ENCODE measurements at places on chromosomes 7 and 10. TPM values are rescaled to one million over a fixed set of nuclear protein-coding genes. Genes with fewer than 3 reads are reported as not detected.

The TRIM73 gene
- 19.1 TPM for total RNA-seq

The INSYN2A gene
- not detected for total RNA-seq

GRCh38 chr10:83991986-83992753, 147.1 kb upstream of the GHITM start:
- no peaks in the 10 kb centered on the region for H3K27me3 ChIP-seq
- DNase-seq, result no peak
- no peaks in the 10 kb centered on the region for H3K36me3 ChIP-seq

DNA sequence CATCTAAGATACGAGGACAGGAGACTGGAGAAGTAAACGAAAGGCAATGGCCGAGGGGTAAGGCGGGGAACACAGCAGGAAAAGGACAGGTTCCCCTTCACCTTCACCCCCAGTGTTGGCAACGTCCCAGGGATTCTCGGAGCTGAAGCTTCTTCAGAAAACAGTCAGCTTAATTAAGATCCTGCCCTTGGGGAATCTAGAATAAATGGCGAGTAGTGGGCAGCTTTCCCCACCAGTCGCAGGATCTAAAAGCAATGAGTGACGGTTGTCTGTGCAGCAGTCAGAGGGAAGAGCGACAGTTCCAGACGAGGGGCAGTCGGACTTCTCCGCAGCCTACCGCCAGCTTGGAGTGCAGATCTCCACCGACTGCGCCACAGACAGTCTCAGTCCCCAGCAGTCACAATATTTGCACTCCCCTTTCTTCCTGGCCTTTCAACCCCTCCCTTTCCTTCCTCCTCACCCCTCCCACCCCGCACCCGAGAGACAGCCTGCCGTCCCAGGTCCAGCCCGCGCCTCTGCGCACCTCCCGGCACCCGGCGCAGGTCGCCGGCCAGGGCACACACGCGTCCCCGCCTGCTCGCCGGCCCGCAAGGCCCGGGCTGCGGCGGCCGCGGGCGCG, 10.9 kb upstream of the SP8 start:
- peak overlapping the region; percentile 36 for H3K4me3 ChIP-seq
- H3K27me3 ChIP-seq, result peaks cover 81% of the 10 kb centered on the region
- DNase-seq, result no peak
- peaks cover 15% of the 10 kb centered on the region for H3K4me1 ChIP-seq

- no peaks in the 10 kb centered on the region for H3K36me3 ChIP-seq
- H3K4me3 ChIP-seq, result no peak overlapping the region
- DNase-seq, result no peak
- no peak overlapping the region for H3K27ac ChIP-seq
- no peaks in the 10 kb centered on the region for H3K27me3 ChIP-seq
- H3K4me1 ChIP-seq, result no peaks in the 10 kb centered on the region
Measured at GRCh38 chr10:94439275-94439861, 37.0 kb downstream of the TBC1D12 start.

DNA sequence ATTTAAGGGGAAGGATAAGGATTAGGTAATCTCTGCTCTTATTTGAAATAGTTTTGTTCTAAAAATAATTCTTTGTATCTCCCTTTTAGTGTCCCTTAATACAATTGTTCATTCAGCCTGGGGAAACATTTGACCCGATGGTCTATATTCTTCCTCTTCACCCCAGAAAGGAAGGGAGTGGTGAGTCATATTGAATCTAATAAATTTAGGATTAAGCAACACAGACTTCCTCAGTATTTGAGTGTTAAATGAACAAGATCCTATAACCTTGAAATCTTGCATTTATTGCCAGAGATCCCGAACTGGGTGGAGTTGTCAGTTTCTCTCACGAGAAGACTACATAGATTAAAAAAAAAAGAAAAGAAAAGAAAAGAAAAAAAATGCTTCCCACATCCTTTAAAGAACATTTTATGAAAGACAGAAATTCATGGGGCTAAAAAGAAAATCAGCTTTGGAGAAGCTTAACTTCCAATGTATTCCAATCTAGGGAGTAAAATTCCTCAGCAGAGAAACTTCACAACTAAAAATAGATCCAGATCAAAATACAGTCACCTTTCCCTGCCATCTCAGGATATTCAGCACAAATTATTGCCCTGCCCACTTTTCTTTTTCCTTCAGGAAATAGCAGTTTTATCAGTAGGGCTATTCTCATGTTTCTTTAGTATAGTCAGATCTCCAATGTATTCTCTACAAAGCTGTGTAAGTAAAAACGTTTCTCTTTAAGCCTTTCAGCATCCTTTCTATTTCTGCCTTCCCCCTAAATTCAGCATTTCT, 82.2 kb downstream of the SEMA3D start:
- no peak for DNase-seq
- H3K4me3 ChIP-seq, result no peak overlapping the region
- H3K27ac ChIP-seq, result no peak overlapping the region
- no peaks in the 10 kb centered on the region for H3K36me3 ChIP-seq
- no peaks in the 10 kb centered on the region for H3K27me3 ChIP-seq

DNA sequence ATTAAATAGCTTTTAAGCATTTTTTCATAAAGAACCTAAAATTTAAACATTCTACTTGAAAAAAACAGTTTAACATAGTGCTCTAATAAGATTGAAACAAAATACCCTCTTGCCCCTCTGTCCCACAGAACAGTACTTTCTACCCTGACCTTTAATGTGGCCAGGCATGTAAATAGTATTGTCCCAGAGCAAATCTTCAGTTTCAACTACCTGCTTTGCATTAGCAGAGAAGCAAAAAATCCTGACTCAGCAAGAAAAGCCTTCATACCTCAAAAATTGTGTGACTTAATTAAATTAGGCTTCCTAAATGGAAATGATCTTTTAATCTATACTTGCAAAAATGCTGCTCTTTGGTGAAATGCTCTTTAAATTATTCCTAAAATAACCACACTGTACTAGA, 237.4 kb upstream of the AOAH start:
- H3K36me3 ChIP-seq, result no peaks in the 10 kb centered on the region
- no peak overlapping the region for H3K27ac ChIP-seq
- H3K4me3 ChIP-seq, result no peak overlapping the region
- DNase-seq, result no peak
- H3K4me1 ChIP-seq, result peaks cover 14% of the 10 kb centered on the region
- no peaks in the 10 kb centered on the region for H3K27me3 ChIP-seq

GRCh38 chr7:2151237-2151636, 81.5 kb downstream of the MAD1L1 start:
- H3K4me3 ChIP-seq, result no peak overlapping the region
- no peak for DNase-seq
- no peaks in the 10 kb centered on the region for H3K4me1 ChIP-seq
- no peaks in the 10 kb centered on the region for H3K27me3 ChIP-seq
- peaks cover 12% of the 10 kb centered on the region for H3K36me3 ChIP-seq

All from CD4-positive, alpha-beta T cell (primary cell).